ENCODE measurements at places on chromosomes 2 and 18.

- DNase-seq = no peak
Observed at GRCh38 chr2:129713337-129713736, 266.1 kb upstream of the RAB6C start.

DNA sequence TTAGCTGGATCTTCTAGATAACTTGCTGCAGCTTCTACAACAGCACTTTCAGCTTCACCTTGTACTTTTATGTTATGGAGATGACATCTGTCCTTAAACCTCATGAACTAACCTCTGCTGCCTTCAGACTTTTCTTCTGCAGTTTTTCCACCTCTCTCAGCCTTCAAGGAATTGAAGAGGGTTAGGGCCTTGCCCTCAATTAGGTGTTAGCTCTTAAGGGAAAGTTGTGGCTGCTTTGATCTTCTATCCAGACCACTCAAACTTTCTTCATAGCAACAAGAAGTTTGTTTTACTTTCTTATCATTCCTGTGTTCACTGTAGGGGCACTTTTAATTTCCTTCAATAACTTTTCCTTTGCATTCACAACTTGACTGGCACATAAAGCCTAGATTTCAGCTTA is 52.3 kb downstream of the ARHGAP15 start:
- DNase-seq = no peak

DNA sequence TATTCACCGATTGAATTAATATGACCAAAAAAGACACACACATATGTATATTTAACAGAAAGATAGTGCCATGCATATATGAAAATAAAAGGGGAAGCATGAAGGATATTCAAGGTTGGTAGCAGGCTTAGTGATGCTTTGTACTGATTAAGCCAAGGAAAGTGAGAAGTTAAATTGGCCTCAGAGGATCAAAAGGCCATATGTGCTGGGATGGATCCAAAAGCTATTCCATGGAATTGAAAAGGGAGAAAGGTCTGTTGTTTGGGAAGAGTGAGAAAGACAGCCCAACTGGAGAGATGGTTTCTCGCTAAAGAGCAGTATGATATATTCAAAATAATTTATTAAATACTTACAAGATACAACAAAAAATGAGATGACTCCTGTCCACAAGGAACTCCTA is 65.9 kb downstream of the INSIG2 start:
- DNase-seq = no peak

DNA sequence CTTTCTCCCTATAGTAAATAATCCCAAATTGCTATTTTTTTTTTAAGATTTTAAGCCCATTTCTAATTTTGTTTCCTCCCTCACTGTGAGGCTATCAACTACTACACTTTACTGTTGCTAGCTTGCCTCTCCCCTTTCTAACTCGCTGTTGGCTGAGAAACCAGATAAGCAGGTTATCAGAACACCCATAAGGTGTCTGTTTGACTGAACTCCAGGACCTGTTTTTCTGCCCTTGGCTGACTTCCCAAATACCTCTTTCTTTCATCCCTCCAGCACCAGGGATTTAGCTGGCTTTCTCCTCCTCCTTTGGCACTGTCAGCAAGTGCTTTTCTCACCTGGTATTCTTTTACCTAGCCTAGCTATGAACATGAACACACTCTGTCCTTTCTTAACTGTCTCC is 11.1 kb downstream of the TRAK2 start:
- no peak for DNase-seq

DNA sequence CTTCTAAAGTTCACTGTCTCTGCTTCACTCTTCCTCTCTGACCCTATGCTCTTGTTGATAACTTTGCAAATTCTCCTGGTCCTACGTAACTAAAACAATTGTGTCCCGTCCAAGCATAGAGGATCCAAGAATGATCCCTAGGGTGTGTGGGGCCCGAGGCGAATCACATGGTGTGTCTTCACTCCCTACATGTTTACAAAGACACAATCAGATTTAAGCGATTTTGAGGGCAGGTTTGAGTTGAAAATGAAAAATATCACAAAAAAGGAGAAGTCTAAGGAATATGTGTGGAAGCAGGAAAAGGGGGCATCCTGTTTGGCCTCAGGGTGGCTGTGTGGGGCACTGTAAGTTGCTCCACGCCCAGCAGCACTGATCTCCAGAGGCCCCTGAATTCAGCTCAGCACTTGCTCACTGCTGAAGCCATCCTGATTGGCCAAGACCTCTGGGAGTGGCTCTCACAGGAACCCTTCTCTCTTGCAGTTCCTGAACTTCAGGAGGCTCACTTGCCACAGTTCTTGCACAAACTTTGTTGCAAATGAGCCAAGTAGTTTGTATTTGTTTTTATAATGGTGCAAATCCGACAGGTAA is 363.6 kb downstream of the ZNF521 start:
- no peak for DNase-seq

GRCh38 chr2:222707689-222708273 is 36.3 kb downstream of the MOGAT1 start:
- no peak for DNase-seq

DNA sequence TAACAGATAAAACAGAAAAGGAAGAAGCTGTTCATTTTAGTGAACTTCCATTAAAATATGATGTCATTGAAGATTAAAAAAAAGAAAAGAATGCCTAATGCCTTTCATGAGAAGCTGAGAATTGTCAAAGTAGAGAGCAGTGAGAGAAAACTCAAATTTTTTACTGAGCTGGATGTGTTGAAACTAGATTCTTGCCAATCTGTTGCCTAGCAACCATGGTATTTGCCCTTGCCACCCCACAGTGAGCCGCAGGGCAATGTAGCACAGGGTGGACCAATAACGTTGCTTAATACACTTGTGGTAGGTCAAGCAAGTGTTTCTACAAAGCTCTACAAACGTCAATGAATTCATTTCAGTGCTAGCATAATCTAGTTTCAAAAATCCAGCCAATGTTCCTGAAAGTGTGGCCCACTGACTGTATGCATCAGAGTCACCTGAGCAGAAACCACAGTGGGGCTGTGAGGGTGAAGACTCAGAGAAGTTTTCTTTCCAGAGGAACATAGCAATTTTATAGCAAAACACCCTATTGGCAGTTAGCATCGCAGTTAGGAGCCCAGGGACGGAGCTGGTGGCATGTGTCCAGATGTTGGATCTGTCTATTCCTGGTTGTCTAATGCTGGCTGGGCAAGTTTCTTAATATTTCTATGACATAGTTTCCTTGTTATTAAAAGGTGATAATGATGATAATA is 132.2 kb downstream of the DOCK10 start:
- DNase-seq = no peak

GRCh38 chr2:239108459-239108858 is 260.6 kb downstream of the TWIST2 start:
- DNase-seq = no peak

DNA sequence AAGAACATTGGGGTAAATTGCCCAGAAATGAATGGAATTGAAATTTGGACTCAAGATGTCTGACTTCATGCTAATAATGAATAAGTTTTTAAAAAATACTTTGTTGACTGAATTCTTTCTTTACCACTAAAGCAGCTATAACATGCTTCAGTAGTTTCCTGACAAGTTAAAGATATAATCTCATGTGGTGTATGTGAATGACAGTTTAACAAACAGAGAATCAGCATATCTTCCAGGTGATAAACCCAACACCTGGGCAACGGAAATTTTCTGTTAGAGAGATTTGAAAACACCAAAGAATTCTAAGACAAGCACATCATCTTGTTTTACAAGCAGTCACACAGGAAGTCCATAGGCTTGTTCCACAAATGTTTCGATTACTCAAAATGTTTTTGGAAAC is 372.6 kb upstream of the VRK2 start:
- no peak for DNase-seq

- DNase-seq = no peak
Observed at GRCh38 chr2:101047774-101048173, 45.7 kb downstream of the RPL31 start.

DNA sequence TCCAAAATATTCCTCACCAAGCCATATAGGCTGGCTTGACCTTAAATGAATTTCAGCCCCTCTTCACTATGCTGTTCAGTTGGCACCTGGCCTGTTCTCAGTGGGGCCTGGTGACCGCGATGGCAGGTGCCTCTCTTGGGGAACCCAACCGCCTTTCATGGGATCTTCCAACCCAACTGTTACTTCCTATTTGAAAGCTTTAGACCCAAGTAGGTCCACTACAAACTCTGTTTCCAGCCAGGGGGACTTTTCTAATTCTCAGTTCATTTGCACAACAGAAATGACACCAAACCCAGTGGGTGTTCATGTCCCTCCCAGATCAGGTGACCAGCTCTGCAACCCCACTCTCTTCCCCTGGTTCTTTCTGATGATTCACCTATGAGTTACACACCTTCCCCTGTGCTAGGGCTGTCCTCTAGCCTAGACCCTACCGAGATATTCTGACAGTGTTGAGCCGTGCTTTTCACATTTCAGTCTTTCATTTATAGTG is 35.6 kb upstream of the NDUFV2 start:
- no peak for DNase-seq

DNA sequence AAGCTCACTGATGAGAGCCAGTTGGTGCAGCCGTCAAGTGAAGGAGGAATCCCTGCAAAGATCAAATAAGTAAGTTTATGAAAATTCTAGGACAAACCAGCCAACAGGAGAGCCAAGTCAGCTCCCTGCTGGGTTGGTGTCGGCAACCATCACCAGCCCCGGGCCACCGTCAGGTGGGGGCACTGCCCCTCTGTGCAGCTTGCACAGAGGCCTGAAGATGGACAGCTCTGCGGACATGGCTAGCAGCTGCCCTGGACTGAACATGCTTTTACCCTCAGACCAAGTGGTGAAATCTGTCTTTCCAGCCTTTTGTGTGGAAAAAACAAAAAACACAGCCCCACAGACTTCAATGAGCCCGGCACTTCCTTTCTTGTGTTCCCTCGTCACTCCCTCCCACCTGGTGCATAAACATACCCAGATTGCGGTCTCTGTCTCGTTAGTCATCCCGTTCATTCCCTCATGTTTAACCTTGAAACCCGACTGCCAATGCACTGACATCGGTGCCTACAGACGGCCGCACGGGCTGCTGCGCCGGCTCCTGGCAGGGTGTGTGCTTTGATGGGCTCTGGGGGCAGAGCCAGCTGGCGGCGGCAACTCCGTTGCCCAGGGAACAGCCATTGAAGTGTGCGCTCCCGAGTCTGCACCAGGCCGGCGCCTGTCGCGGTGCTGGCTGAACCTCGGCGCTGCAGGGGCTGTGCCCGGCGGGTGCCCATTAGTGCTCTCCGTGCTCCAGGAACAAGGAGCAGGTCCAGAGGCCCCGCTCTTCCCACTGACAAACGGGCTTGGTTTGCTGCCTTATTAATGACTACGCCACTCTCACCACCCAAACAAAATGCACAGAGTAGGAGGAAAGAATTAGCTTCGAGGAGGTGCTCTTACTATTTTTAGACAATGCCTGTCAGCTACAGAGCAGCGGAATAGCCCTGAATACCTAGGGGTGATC is 95.3 kb downstream of the EIPR1 start:
- no peak for DNase-seq

DNA sequence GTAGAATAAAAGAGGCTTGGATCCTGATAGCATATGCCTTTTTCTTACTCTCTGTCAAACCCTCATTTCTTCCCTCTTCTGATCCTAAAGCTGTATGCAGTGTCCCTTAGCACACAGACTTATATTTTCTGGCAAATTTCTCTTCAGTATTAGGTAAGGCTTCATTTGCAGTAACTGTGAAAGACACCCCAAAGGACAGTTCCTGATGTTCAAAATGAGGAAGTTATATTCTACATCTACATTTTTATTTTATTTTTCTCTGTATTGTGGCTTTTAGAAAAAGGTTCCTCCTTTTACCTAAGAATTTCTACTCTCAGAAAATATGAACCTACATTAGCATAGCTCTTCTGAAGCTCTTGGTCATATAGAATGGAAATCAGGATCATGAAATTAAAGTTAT is 261.7 kb downstream of the PDE11A start:
- no peak for DNase-seq

DNA sequence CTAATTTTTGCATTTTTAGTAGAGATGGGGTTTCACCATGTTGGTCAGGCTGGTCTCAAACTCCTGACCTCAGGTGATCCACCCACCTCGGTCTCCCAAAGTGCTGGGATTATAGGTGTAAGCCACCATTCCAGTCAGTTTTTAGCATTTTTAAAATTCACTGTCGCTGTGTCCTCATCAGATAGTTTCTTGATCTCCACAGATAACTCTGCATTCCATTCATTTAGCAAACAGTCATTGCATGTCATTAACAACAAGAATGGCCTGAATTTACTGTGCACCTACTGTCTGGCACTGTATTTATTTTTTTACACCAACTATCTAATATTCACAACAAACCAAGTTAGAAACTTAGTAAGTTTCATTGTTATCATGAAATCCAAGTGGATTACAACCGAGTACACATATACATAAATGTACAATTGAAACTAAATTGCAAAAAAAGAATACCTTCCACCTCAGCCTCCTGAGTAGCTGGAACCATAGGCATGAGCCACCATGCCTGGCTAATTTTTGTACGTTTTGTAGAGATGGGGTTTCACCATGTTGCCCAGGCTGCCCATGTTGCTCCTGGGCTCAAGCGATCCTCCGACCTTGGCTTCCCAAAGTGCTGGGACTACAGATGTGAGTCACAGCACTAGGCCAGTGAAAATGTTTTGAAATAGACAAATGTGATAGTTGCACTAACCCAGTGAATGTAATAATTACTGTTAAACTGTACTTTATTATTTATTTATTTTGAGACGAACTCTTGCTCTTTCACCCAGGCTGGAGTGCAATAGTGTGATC is 4.3 kb downstream of the MCEE start:
- no peak for DNase-seq
